Lower lobe of right lung (tissue), 2 donors: ENCODE measurements at places on chromosomes 1 and 21. TPM values are rescaled to one million over a fixed set of nuclear protein-coding genes. Genes with fewer than 3 reads are reported as not detected.

The CTSS gene
- total RNA-seq, result 824 TPM

The UBXN10 gene
- total RNA-seq, result 7.8 TPM

The ACBD6 gene
- total RNA-seq, result 37.4 TPM

The FOXO6 gene
- 0.92 TPM for total RNA-seq

The KLHDC8A gene
- total RNA-seq, result 0.97 TPM

- no peaks in the 10 kb centered on the region for H3K4me1 ChIP-seq
- H3K27ac ChIP-seq, result no peak overlapping the region
- H3K36me3 ChIP-seq, result no peaks in the 10 kb centered on the region
- H3K27me3 ChIP-seq, result peaks cover 65% of the 10 kb centered on the region
- DNase-seq, result no peak
- H3K4me3 ChIP-seq, result peak overlapping the region; percentile 3
Measured at GRCh38 chr1:6448749-6449631, 17.0 kb downstream of the TNFRSF25 start.

DNA sequence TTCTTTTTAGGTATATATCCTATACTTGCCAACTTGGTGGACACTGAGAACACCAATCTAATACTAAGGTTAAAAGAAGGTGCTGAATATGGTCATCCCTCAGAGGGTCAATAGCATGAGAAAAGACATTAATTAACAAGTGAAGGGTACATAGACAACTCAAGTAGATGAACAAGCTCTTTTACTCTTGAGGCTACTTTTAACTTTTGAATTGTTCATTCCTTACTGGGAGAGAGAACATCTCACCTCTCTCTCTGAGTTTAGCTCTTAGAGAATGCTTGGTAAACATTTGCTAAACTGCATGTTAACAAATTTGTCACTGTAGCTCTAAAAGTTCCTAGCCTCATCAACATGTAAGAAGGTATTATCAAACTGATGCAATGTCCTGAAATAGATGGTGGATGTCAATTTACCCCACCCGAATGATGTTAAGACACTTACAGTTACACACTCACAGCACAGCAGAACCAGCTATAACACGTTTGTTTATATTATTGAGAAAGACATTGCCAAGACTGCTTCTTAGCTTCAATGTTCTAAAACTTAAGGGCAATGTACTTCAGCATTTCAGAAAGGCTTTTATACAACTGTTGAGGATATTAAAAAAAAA lies 35.9 kb downstream of the HEATR1 start:
- H3K4me3 ChIP-seq, result no peak overlapping the region
- no peaks in the 10 kb centered on the region for H3K4me1 ChIP-seq
- H3K36me3 ChIP-seq, result peaks cover 100% of the 10 kb centered on the region
- H3K27me3 ChIP-seq, result no peaks in the 10 kb centered on the region
- H3K27ac ChIP-seq, result no peak overlapping the region
- no peak for DNase-seq

- no peak overlapping the region for H3K4me3 ChIP-seq
- no peaks in the 10 kb centered on the region for H3K27me3 ChIP-seq
- H3K36me3 ChIP-seq, result no peaks in the 10 kb centered on the region
- H3K27ac ChIP-seq, result no peak overlapping the region
- peaks cover 16% of the 10 kb centered on the region for H3K4me1 ChIP-seq
Measured at GRCh38 chr1:117363571-117364048, 3.6 kb upstream of the MAN1A2 start.

GRCh38 chr1:43143441-43143888 lies 28.6 kb downstream of the EBNA1BP2 start:
- peaks cover 10% of the 10 kb centered on the region for H3K4me1 ChIP-seq
- H3K27me3 ChIP-seq, result peaks cover 12% of the 10 kb centered on the region
- H3K36me3 ChIP-seq, result no peaks in the 10 kb centered on the region
- H3K4me3 ChIP-seq, result no peak overlapping the region

DNA sequence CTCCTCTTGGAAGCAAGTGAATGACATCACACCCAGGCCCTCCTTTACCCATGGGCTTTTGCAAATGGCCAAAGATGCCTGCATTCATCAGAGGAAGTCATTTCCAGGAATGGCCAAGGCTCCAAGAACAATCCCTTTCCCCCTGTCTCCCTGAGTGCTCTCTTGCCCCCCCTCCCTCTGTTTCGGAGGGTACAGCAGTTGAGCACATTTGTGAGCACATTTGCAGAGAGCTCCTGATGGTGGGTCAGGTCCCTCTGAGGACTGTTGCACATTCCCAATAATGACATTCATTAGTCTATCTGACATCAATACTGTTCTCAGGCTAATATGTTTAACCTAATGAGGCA lies 113.4 kb downstream of the MATN1 start:
- H3K36me3 ChIP-seq, result no peaks in the 10 kb centered on the region
- DNase-seq, result no peak
- peaks cover 14% of the 10 kb centered on the region for H3K27me3 ChIP-seq
- H3K4me3 ChIP-seq, result no peak overlapping the region
- no peaks in the 10 kb centered on the region for H3K4me1 ChIP-seq

- H3K4me3 ChIP-seq, result no peak overlapping the region
- no peaks in the 10 kb centered on the region for H3K36me3 ChIP-seq
- no peak for DNase-seq
- H3K27ac ChIP-seq, result no peak overlapping the region
Measured at GRCh38 chr1:7177021-7177420, 391.8 kb downstream of the CAMTA1 start.

GRCh38 chr1:69305621-69306020 lies 262.1 kb upstream of the LRRC7 start:
- H3K4me3 ChIP-seq, result no peak overlapping the region
- DNase-seq, result no peak
- no peaks in the 10 kb centered on the region for H3K27me3 ChIP-seq
- no peak overlapping the region for H3K27ac ChIP-seq

GRCh38 chr1:202117898-202118371 lies 4.8 kb upstream of the GPR37L1 start:
- H3K27me3 ChIP-seq, result no peaks in the 10 kb centered on the region
- H3K36me3 ChIP-seq, result no peaks in the 10 kb centered on the region
- peaks cover 10% of the 10 kb centered on the region for H3K4me1 ChIP-seq
- no peak overlapping the region for H3K27ac ChIP-seq
- no peak overlapping the region for H3K4me3 ChIP-seq
- no peak for DNase-seq
